Stimulated activated CD8-positive, alpha-beta memory T cell treated with anti-CD3 and anti-CD28 coated beads, Interleukin-4, amount 100 ng/mL, for 48 hours (primary cell): ENCODE measurements at places on chromosomes 5 and 9.

GRCh38 chr9:36328798-36329411 lies 70.7 kb upstream of the GNE start:
- peak; percentile 35 for DNase-seq

DNA sequence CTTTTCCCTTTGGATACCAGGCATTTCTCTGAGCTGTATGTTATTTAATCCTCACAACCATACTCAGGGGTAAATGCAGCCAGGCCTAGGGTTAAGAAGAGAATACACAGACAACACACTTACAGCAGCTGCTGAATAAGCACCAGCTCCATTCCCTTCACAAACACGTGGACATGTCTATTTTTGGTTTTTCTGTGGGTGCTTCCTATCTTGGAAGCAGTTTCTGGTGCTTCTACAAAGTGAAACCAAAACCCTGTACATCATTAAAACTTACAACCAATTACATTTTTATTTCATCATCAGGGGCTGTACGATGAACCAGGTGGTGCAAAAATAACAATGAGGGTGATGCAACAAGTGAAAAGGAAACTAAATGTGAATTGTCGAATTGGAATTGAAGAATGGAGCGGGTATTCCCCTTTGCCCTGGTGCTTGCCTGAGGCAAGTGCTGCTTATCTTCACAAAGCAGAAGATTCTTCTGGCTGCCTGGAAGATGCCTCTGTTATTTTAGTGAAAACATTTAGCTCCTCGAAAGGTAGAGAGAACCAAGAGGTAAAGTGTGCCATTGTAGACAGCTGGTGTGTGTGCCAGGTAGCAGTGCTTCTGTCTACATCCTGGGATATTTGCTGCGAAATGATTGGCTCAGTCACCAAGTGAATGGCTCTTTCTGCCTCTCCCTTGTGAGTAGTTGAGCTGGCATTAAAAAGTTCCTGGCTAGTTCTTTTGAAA lies 18.6 kb upstream of the IFNB1 start:
- DNase-seq = peak; percentile 37

GRCh38 chr9:108093773-108094675 lies 604.5 kb upstream of the KLF4 start:
- DNase-seq = no peak

GRCh38 chr9:104774831-104775573 lies 11.1 kb downstream of the NIPSNAP3B start:
- DNase-seq = no peak

GRCh38 chr9:33129886-33130881 lies 37.0 kb downstream of the B4GALT1 start:
- no peak for DNase-seq

GRCh38 chr5:150146862-150147601 lies 8.6 kb downstream of the PDGFRB start:
- DNase-seq = no peak

GRCh38 chr5:3899093-3899492 lies 303.5 kb downstream of the IRX1 start:
- no peak for DNase-seq

GRCh38 chr5:42586625-42587024 lies 163.4 kb downstream of the GHR start:
- no peak for DNase-seq

- DNase-seq = peak; percentile 9
Observed at GRCh38 chr9:126157826-126158587, 168.6 kb upstream of the MVB12B start.

DNA sequence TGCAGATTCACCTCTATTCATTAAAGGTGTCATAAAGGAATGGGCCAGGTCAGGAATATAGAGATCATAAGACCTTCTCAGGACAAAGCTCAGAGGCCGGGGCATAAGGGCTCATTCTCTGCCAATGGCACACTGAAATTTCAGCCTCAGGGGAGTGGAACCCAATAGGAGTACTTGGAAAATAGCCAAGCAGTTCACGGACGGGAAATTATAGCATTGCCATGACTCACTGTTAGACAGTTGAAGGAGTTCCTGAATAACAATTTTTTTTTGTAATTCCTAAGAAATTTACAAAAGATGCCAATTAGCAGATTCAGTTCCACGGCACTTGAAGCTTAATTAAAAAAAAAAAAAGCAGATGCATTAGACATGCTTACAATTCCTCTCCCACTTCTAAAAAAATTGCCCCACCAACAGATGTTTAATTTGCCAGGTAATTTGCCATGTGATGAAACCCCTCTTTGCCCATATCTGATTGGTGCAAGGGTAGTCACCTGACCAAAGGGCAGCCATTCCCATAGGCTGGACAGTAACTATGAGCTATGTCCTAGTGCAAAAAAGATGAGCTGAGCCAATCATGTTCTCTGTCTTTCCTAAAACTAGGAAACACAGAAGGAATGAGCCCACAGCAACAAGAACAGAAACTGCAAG lies 58.6 kb downstream of the PTCD2 start:
- no peak for DNase-seq
